ENCODE measurements at places on chromosomes 7 and 10. TPM values are rescaled to one million over a fixed set of nuclear protein-coding genes. Genes with fewer than 3 reads are reported as not detected.

DNA sequence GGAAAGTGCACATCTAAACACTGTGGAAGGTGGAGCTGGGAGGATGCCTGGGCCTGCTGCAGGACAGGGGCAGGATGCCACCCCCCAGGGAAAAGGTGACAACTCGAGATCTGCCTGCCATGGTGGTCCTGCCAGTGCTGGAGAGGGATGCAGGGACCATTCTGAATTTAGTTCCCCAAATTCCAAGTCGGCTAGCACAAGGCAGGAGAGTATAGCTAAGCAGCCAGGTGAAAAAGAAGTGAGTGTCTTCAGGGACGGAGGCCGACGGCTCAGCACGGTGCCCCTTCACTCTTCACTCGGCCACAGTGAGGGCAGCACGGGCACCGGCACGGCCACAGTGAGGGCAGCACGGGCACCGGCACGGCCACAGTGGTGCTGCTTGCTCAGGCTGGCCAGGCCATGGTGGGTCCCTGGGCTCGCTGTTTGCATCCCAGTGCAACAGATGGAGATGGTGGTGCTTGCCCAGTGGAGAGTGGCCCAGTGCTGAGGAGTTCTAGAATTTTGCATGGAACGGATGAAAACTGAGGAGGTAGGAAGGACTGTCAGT is 161.3 kb upstream of the SHH start:
- H3K36me3 ChIP-seq = no peaks in the 10 kb centered on the region
- no peak overlapping the region for H3K4me3 ChIP-seq
- H3K4me1 ChIP-seq = no peaks in the 10 kb centered on the region
- no peaks in the 10 kb centered on the region for H3K27me3 ChIP-seq
- no peak for DNase-seq
- H3K27ac ChIP-seq = no peak overlapping the region

DNA sequence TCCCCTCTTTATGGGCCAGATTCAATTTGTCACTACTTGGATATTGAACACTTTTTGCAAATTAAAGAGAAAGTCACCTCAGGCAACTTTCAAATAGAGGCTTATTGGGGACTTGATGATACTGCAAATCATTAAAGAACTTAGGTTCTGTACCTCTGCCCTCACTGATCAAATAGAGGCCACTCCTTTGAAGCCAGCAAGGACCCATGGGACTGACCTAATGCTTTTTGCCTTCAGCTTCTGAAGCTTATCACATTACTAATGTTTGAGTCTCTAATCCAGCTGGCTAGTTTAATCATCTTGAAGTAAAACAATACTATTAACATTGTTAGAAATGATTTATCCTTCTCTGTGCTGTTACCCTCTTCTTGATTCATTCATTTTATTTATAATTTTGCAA is 93.0 kb upstream of the ZNF800 start:
- H3K27me3 ChIP-seq = no peaks in the 10 kb centered on the region
- no peak overlapping the region for H3K27ac ChIP-seq
- no peaks in the 10 kb centered on the region for H3K4me1 ChIP-seq
- no peak overlapping the region for H3K4me3 ChIP-seq
- no peak for DNase-seq
- no peaks in the 10 kb centered on the region for H3K36me3 ChIP-seq

DNA sequence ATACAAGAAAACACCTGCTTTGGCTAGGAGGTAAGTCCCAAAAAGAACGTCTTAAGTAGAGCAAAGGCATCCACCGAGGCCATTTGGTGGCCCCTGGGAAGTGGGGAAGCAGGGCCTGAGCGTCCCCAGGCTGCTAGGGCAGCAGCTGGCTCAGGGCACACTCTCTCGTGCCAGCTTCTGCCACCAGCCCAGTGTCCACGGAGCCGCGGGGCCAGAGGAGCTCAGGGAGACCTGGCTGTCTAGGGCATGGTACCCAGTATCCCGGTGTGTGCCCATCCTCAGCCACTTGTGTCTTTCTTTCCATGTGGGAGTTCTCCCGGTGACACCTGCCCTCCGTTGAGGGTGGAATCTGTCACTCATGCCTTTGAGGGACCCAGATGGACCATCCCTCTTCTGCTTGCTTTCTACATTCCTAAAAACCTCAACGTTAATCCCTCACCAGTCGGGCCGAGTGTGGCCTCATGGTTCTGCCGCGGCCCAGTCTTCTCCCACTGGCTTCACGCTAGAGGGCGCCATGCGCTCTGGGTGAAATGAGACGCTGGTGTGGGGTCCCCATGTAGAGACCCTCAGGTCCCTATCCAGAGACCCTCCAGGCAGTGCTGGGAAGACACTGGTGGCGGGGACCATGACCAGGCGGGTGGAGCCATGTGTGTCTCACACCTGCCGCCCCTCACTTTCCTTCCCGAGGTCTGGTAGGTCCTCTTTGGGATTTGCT is 9.5 kb upstream of the AP5Z1 start:
- H3K27me3 ChIP-seq = no peaks in the 10 kb centered on the region
- no peak overlapping the region for H3K4me3 ChIP-seq
- H3K36me3 ChIP-seq = peaks cover 48% of the 10 kb centered on the region
- no peak for DNase-seq
- H3K27ac ChIP-seq = no peak overlapping the region

DNA sequence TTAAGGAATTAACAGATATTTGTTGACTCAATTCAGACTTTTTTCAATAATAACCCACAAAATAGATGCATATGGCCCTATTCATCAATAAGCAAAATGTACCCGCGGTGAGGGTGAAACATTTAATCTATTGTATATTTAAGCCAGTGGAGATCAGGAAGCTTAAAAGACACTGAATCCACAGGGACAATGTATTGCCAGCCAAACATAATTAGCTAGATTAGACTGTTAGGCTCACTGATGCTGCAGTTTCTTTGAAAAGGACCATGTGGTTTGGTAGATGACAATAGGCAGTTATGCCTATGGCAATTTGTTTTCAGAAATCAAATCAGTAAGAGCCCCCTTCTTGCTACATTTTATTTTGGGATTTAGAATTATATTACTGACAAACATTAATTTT is 87.3 kb upstream of the PLXDC2 start:
- no peaks in the 10 kb centered on the region for H3K27me3 ChIP-seq
- H3K4me1 ChIP-seq = no peaks in the 10 kb centered on the region
- no peaks in the 10 kb centered on the region for H3K36me3 ChIP-seq
- H3K27ac ChIP-seq = no peak overlapping the region

DNA sequence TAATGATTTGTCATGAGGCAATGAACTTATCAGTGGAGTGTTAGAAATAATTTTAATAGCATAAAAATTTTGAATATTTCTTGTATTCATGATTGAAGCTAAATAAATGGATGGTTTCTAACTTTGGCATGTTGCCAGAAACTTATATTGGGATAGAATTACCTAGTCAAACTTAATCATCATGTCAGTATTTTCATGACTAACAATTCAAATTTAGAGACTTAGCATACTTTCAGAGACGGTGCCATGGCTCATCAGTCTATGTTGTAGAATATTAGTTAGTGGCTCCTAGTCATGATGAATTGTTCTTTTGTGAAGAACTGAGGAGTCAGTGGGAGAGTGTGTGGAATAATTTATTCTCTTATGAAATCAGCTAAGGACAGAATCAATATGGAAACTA is 599.6 kb upstream of the POT1 start:
- H3K36me3 ChIP-seq = no peaks in the 10 kb centered on the region
- H3K4me1 ChIP-seq = no peaks in the 10 kb centered on the region
- no peak overlapping the region for H3K4me3 ChIP-seq
- DNase-seq = no peak

DNA sequence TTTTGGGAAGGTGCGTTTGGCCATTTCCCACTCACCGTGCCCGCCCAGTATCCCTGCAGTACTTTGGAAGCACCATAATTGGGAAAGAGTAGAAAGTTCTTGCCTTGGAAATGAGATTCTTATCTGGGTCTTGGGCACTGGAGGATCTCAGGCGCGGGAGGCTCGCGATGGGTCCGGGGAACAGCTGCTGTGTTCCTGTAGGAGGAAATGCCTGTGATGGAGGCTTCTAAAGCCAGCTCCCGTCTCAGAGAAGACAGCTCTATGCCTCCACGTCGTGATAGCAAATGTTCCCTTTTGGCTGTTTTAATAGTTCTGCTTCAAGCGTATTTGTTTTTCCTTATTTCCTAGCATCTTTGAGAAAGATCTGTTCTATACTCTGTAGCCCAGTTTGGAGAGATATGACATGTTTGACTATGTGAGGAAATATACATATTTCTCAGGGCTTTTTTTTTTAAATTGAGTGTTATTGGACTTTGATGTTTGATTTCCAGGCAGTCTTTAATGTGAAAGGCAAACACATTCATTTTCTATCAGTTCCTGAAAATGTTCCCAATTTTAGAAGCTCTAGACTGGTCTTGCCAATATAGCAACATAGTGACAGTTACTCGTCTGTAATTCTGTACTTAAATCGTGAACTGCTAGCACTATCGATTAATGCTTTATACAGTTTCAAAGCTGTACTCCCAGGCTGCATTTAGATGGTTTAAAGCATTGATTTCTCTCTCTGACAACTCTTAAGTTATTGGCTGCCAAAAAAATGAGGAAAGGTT is 280.8 kb downstream of the DPP6 start:
- no peaks in the 10 kb centered on the region for H3K36me3 ChIP-seq
- no peak overlapping the region for H3K27ac ChIP-seq
- H3K4me3 ChIP-seq = no peak overlapping the region
- H3K4me1 ChIP-seq = no peaks in the 10 kb centered on the region

Gene ARHGAP22
- 6.8 TPM for total RNA-seq

Gene H2BK1
- not detected for total RNA-seq

Gene FFAR4
- 4.9 TPM for total RNA-seq
